T-helper 22 cell (primary cell): ENCODE measurements at places on chromosomes 2 and 18.

- DNase-seq = no peak
Observed at GRCh38 chr18:48838166-48838775, 112.5 kb downstream of the SMAD7 start.

DNA sequence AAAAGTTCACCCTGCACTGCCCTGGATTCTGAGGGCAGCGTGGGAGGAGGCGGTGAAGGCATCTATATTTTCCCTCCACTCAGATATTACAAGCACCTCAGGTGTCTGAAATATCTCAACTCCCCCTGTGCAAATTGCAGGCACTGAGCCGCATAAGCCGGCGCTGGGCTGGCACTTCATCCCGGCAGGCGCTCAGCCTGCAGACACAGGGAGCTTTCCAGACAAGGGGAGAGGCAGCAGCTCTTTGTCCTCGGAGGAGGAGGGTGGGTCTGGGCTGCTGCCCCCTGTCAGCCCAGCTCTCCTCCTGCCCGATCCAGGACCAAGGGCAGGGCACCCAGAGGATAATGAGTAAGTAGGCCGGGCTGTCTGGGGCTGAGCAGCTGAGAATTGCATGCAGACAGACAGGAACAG is 189.3 kb upstream of the MYT1L start:
- DNase-seq = no peak

DNA sequence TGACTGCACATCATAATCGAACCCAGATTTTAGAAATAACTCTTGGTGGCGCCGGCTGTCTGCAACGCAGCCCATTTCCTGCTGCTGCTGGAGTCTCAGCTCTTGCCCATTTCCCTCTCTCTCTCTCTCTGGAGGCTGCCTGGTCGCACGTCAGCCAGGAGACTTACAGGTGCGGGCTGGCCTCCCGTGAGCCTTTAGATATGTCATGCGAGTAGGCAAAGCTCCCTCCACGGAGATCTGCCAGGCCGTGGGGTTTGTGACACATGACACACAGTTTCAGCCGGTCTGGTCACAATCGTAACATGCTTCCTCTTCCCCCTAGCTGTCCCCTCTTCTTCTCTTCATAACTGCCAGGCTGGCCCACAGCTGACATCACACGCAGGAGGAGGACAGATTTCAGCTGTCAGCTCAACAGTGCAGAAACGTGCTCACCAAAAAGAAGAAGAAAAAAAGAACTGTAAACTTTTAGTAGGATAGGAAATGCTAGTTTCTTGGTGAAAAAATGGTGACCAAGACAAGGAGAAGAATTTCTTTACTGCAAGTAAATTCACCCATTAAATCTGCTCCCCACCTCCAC is 489.3 kb downstream of the ZNF516 start:
- no peak for DNase-seq

- no peak for DNase-seq
Observed at GRCh38 chr2:235055891-235056516, 104.2 kb downstream of the SH3BP4 start.

DNA sequence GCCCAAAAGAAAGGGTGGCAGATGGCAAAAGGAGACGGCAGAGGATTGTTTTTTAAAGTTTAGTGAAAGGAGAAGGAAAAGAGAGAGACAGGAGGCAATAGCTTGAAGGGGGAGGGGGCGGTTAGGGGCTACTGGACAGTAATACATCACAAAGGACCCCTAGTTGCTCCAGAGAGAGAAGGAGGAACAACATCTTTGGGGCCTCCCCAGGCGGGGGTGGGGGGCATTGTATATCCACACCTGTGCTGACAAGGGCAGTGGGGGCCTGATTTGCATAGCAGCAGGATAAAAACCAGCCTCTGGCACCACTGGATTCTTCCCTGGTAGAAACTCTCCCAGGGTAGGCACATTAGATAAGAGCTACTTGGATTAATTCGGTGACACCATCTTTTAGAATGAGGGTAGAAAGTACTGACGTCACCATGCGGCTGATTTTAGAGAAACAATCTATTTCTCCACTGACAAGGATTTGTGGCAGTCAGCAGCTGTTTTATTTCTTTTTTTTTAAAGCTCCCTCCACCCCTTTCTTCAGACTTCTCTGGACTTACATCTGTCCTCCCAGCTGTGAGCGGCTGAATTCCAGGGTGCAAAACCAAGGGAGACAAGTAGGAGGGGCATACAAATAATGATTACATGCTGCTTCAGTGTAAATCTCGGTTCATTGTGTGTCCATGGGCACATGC is 199.8 kb upstream of the NRP2 start:
- DNase-seq = no peak

- DNase-seq = no peak
Observed at GRCh38 chr2:215493376-215493775, 57.5 kb upstream of the FN1 start.

DNA sequence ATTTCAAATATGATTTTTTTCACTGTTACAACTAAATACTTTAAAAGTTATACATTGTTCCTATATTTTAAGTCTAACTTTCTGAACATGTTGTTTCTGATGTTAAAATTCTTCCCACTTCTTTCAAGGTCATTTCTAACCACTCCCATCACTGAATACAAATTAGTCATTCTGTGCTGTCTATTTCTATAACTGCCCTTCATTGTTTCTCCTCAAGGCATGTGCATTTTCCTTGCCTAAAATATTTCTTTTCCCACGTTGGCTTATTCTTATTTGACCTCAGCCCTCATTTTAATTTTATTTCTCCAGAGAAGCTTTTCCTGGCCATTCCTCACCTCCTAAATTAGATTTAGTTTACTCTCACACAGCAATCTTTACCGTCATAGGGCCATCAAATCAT is 198.9 kb upstream of the GULP1 start:
- DNase-seq = no peak

DNA sequence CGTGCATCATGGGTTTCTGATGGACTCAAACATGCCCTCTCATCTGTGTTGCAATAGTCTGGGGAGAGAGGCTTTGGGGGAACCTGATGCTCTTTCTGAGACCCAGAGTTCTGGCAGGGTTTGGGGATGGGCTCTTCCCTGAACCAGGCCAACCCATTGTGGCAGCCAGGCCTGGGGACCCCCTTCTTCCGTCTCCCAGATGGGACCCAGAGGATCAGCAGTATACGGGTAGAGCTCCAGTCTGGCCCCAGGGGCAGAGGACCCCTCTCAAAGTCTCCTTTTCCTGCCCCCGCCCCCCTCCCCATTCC is 333.7 kb downstream of the DYSF start:
- no peak for DNase-seq

GRCh38 chr18:24103320-24104021 is 35.4 kb upstream of the CABYR start:
- DNase-seq = no peak

DNA sequence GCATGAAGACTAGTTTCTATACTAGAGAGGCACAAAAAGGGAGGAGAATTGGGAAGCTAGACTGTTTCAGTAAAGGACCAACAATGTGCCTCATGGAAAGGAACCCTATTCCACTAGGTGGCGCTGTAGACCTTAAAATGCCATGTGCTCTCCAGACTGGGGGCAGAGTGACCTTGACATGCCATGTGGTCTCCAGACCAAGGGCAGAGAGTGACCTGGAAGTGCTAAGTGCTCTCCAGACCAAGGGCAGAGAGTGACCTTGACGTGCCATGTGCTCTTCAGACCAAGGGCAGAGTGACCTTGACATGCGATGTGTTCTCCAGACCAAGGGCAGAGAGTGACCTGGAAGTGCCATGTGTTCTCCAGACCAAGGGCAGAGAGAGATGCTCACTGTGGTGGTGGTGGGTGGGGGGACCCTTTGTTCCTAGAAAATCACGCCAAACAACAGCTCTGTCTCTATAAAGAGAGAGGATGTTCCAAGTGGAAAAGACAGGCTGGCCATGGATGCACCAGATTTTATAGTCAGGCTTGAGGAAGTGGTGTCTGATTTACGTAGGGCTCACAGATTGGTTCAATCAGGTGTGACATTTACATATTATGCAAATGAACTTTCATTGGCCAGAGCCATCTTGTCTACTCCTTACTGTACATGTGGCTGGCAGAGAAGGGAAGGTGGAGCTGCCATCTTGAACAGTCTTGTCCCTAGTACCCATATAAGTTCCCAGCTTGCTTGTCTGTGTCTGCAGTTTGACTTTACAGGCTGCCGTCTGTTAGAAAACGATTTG is 344.0 kb upstream of the DDX18 start:
- no peak for DNase-seq

DNA sequence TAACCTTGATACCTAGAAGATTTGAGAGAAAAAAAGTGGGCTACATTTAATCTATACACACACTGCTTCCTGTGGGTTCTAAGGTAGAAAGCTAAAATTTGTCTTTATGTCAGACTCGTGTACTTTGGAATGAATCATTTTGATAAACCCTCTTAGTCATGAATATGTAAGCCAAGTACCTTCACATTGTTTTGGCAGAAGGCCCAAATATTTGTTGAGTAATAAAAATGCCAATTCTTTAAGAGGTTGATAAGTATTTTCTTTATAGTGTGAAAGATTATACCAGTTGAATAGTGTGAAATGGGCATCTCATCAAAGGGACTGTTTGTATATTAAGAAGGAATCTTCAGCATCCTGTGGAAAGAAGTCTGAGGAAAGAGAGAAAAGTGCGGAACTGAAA is 1464.7 kb upstream of the ZEB2 start:
- DNase-seq = no peak

DNA sequence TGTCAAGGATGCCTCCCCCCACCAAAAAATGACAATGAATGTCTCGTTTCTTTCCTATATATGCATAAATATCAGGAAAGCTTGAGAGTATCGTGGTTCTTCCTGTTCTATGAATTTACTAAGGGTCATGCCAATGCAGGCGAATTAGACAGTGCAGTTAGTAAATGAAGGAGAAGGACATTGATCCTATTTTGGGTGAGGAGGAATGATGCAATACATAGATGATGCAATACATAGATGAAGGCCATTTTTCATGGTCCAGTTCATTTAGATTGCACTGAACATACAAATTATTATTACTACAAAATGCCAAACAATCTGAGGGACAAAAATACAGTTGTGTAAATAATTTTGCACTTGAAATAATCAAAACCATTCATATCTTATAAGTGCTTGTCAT is 1265.0 kb downstream of the LRP1B start:
- no peak for DNase-seq

DNA sequence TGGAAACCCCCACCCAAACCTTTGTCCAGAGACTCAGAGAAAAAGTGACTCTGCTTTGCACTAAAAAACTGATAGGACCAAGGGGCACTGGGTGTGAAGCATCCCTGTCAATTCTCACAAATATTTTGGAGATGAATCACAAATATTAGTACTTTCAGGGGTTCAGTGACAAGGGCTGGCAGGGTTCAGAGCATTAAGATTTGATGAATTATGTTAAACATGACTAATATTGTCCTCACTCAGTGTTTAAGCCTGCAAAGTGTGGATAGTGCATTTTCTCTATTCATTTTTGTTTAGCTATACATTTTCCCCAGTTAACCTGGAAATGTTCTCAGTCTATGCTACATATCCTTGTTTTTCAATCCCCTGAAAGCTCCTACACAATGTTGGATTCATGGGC is 65.3 kb upstream of the CCDC68 start:
- DNase-seq = no peak

DNA sequence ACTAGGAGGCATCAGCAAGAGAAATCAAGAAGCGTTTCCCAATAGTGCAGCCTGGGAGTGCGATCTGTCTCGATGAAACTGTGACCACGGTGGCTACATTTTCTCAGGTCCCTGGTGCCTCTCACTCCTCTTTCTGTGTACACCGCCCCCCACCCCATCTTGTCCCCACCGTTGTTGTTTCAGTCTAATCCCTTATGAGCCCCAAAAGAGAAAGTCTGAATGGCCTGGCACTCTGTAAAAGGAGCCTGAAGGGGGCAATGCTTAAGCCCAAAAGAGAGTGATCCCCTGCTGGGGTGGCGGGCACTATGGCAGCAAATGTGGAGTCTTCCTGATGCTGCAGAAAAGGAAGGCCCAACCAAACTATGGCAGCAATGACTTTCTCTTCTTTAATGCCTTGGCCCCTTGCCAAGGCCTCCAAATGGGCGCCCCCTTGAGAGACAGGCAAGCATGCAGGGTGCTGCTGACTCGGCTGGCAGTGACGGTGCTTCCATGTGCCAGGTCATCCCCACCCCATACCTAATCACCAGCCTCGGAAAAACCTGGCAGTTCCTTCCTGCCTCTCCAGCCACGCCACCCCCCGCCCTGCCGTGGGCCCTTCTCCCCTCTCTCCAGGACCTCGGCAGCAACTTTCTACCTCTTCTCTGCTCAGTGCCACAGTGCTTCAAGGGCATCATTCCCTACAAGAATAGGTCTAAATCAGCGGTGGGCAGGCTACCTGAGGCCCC is 123.0 kb downstream of the CYP26B1 start:
- DNase-seq = no peak

DNA sequence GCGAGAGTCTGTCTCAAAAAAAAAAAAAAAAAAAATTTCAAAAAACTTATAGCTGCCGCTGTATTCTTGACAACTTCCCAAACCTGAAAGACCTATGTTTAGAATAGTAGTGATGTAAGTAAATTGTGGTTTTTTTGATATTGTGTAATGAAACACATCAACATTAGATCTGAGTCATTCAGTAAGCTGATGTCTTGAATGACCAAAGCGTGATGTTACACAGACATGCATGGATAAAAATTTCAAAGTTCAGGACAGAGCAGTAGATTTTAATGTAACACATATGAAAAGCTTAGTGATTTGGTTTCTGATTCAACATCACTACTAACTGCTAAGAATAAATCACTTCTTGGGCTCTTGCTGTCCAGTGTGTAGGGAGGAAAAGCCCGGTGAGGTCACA is 69.3 kb upstream of the MEX3C start:
- DNase-seq = no peak

- DNase-seq = no peak
Observed at GRCh38 chr2:241769819-241770184, 6.8 kb upstream of the GAL3ST2 start.

- DNase-seq = no peak
Observed at GRCh38 chr2:126658319-126658904, 2.5 kb downstream of the GYPC start.

DNA sequence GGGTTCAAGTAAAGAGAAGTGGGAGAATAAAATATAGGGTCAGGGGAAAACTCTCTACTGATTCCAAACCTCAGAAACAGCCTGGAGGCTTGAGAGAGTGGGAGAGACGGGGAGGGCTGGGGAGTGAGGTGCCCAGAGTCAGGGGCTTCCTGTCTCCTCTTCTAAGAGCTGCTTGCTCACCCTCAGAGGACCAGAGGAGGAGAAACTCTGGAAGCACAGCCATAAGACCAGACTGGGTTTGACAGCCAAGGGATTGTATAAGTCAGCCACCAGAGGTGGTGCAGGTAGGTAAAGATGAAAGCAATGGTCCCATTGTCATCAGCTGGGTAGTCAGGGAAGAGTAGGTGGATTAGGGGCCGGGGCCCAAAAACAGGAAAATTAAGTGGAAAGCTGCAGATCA is 259.4 kb downstream of the TNS1 start:
- DNase-seq = no peak

GRCh38 chr2:170206805-170207407 is 29.0 kb downstream of the MYO3B start:
- no peak for DNase-seq

- no peak for DNase-seq
Observed at GRCh38 chr2:50872543-50872942, 159.4 kb downstream of the NRXN1 start.
